ENCODE measurements at places on chromosomes 5 and 9. TPM values are rescaled to one million over a fixed set of nuclear protein-coding genes. Genes with fewer than 3 reads are reported as not detected.

GRCh38 chr5:56467176-56467717 lies 234.1 kb upstream of the ANKRD55 start:
- no peak for DNase-seq

Gene AMBP
- total RNA-seq, result not detected

DNA sequence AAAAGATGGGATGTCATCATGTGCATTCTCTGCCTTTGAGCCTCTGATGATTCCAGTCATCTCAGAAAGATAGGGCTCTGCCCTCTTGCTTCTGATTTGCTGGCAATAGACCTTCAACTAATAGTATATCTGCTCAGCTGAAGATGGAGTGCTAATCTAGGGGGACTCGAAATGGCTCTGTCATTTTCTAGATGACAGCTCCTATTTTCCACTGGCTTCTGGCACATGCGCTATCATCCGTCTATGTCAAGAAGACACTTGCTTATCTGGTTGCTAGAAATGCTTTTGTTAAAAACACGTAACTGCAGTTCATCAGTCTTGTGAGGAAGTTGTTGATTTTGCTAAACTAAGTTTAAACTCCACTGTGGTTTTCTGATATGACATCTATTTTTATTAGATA lies 265.5 kb upstream of the ZNF608 start:
- no peak for DNase-seq

DNA sequence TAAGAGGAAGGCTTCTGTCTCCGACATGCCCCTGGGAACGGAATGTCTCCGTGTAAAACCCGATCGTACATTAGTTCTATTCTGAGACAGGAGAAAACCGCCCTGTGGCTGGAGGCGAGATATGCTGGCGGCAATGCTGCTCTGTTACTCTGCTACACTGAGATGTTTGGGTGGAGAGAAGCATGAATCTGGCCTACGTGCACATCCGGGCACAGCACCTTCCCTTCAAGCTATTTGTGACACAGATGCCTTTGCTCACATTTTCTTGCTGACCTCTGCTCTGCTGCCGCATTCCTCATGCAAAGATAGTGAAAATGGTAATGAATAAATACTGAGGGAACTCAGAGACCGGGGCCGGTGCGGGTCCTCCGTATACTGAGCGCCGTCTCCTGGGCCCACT lies 2.2 kb upstream of the DPP7 start:
- DNase-seq, result no peak

Gene RMI1
- total RNA-seq, result 5.7 TPM

GRCh38 chr9:109512170-109512756 lies 14.2 kb upstream of the PTPN3 start:
- no peak for DNase-seq

DNA sequence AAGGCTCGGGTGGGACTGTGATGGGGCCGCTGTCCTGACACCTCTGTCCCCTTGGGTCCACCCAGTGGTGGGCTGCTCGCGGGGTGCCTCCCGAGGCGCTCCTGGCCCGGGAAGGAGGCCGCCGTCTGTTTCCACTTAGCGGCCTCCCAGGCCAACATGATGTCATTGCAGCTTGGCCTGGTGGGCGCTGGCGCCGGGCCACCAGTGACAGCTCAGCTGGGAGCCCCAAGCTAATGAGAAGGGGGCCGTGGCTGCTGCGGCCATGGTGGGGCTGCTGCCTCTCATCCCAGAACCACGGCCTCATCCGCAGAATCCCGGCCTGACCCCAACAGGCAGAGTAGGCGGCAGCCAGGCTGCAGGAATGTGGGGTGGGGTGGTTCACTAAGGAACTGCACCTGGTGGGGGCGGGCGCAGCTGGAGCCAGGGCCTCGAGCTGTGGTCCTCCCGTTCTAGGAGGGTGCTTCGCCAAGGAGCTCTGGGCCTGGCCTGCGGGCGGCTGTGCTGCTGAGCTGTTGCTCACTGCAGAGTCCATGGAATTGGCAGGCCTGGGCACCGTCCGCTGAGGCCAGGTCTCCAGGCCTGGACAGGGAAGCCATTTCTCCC lies 123.5 kb upstream of the COL5A1 start:
- DNase-seq, result peak; percentile 76

- no peak for DNase-seq
These were observed 22.1 kb upstream of the PTGES start for GRCh38 chr9:129774791-129775447.

GRCh38 chr9:106862110-106862820 lies 701 bp upstream of the ZNF462 start:
- DNase-seq, result peak; percentile 55

DNA sequence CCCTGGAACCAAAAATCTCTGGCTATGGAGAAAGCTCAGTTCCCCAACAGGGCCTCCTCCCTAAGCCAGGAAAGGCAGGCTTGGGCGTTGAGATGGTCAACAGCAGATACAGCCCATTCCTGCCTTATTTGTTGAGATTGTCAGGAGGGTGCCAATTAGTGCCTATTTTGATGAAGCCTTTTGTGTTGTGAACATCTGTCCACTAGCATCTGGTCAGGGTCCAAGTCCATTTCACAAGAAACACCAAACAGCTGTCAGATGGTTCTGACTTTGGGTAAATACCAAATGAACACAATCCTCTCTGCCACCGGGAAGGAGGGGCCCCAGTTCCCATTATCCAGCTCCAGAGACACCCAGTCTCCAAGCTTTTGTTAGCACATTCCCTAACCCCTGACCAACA lies 19.9 kb downstream of the SEMA6A start:
- DNase-seq, result no peak

Gene N4BP3
- 0.32 TPM for total RNA-seq

Gene SPINK4
- total RNA-seq, result not detected

- DNase-seq, result peak; percentile 61
These were observed at the start of gene GALNT12 for GRCh38 chr9:98807070-98807813. Gene GALNT12, plus strand, starts transcription at chr9:98807670. Its CDS starts 29 bp downstream, at chr9:98807699.

Gene CTSL
- total RNA-seq, result 402 TPM

Gene ECM2
- 5.4 TPM for total RNA-seq

DNA sequence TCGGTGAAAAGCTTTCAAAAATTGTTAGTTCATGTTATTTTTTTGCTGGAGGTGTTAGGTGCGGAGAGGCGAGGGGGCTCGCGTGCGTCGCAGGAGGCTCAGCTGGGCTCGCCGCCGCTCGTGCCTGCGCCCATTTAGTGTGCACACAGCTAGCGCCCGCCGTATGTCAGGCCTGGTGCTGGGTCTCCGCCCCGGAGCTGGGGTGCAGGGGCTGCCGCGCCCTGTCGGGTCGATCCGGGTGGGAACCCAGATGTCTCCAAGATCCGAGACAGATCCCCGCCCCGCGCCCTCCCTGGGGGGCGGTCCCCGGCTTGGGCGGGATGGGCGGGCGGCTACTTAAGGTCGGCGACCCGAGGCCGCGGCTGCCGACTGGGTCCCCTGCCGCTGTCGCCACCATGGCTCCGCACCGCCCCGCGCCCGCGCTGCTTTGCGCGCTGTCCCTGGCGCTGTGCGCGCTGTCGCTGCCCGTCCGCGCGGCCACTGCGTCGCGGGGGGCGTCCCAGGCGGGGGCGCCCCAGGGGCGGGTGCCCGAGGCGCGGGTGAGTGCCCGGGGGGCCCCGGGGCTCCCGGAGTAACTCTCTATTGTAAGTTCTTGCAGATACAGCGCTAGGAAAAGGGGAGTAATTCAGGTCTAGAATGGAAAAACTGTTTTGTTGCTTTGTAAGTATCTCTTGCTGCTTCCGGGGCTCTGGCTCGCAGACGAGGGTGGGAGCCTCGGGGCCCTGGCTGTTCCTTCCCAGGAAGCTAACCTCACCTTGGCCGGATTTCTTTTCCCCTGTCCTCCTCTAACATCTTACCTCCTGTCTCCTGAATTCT lies 31.7 kb downstream of the GSN start:
- DNase-seq, result peak; percentile 76

GRCh38 chr5:139659695-139660101 lies 11.5 kb downstream of the CXXC5 start:
- peak; percentile 58 for DNase-seq

Gene ANXA2R
- total RNA-seq, result 1.2 TPM

Gene INSL4
- not detected for total RNA-seq

DNA sequence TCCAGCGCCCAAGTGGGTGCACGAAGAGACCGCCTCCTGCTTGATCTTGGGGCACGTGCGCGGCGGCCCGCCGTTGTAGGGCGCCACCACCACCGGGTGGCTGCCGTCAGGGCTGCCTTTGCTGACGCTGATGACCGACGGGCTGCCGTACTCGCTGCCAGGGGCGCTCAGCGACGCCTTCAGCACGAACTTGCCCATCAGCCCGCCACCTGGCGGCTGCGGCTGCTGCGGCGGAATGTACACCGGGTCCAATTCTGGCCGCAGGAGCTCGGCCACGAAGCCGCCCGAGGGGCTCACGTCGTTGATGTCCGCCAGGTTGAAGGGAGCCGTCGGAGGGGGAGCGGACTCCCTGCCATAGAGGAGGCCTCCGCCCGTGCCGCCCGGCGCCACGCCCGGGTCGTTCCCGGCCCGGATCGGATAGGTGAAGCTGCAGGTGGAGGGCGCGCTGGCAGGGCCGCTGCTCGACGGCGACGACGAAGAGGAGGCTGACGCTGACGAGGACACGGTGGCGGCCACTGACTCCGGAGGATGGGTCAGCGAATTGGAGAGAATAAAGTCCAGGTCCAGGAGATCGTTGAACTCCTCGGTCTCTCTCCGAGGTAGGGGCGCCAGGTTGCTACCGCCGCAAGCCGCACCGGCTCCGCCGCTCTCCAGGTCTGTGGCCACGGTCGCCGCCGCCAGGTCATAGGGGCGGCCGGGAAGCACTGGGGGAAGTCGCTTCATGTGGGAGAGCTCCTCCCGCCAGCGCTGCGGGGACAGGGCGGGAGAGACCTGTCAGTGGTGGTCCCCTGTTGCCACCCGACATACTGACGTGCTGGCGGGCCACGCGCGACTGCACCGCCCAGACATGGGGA lies 1.8 kb downstream of the KLF4 start:
- DNase-seq, result peak; percentile 82

Gene AIF1L
- not detected for total RNA-seq

GRCh38 chr5:9781890-9782289 lies 151.7 kb upstream of the TAS2R1 start:
- no peak for DNase-seq

Gene PCSK5
- 3.9 TPM for total RNA-seq

- DNase-seq, result no peak
These were observed 47.2 kb downstream of the GLDC start for GRCh38 chr9:6598249-6598725.

Gene FREM1
- total RNA-seq, result 0.11 TPM

- DNase-seq, result peak; percentile 92
These were observed 294.8 kb upstream of the KLF4 start for GRCh38 chr9:107784235-107784958.

DNA sequence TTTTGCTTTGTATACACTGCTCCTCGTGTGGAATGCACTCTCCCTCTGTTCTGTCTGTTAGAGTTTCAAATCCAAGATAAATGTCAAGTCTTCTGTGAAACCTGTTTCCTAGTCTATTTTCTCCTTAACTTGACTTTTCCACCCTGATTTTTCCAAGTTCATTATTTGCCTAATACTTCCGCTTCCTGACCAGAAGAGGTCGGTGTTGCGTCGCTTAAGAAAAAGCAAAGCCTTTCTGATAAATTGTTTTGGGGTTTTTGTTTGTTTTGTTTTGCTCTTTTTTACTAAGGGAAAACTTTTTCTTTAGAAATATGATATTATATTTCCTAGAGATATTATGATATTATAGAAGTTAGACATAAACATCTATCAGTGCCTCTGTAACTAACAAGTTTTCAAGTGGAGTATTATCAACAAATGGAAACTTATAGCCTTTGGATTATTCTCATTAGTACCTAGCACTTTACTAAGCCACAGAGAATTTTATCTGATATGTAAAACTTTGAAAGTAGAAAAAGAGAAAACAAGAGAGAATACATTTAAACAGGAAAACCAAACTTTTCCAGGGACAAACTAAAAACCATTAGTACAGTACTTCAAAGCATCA lies 55.8 kb downstream of the PHAX start:
- peak; percentile 71 for DNase-seq

- peak; percentile 89 for DNase-seq
These were observed 559.7 kb downstream of the ACTL7B start for GRCh38 chr9:108296056-108296455.

Gene PGM5
- total RNA-seq, result not detected

Gene IFNB1
- total RNA-seq, result not detected

DNA sequence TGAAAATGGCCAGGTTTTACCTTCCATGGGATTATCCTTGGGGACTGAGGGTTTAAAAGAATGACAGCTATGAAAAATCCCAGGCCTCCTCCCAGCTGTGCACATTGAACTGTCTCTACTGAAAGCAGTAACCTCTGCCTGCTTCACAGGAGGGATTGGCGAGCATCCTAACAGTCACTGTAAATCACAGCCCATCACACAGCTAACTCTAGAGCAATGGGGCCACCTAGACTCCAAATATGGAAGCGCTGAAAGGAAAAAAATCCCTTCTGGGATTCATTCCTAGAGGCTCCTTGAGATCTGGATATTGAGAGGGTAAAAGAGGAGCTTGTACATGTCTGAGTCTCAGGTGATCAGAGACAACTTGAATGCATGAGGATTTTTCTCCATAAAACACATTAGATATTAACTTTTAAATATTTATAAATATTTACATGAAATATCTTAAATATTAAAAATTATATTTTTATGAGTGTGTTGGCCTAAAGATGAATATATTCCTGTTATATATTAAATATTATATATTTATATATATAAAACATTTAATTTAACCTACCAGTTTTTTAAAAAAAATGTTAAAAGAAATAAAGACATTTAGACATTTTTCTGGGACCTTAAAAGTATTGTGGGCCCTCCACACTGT lies 133.8 kb upstream of the SLC24A2 start:
- DNase-seq, result peak; percentile 72

- no peak for DNase-seq
These were observed 144.0 kb upstream of the HAPLN1 start for GRCh38 chr5:83864652-83865051.

GRCh38 chr5:39605588-39606575 lies 181.1 kb upstream of the DAB2 start:
- DNase-seq, result peak; percentile 57

Gene ABCA2
- total RNA-seq, result 49.4 TPM

GRCh38 chr5:132777209-132778069 lies at the start of gene SEPTIN8:
Gene SEPTIN8, minus strand, starts transcription at chr5:132777239. Its CDS starts 102 bp downstream, at chr5:132777137.
- DNase-seq, result peak; percentile 76

Gene EPB41L4A
- 0.11 TPM for total RNA-seq

Gene CMYA5
- 0.97 TPM for total RNA-seq

DNA sequence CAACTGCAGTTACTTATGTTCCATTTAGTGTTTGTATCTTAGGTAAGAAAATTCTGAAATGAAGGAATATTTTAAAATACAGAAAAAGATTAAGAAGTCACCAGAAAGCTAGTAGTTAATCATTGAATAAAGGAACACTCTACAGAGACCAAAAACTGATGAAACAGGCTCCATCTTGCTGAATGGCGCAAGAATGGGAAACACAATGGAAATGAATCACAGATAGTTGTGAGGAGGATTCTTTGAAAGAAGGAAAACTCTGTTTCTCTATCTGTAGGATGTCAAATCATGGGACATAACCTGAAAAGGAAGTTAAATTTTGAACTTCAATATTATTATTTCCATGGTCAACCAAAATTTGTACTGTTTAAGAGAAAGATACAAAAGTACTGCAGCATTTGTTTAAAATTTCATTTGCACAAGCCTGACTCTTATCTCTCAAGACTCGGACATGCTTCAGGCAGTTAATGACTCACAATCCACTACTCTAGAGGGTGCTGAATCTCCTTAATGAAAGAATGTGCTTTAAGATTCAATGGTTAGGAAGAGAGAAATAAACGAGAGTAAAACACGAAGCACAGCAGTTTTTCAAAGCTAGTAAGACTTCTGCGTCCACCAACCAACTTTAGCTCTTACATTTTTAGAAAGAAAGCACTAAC lies 1064.4 kb upstream of the DMAC1 start:
- no peak for DNase-seq

Gene CRB2
- not detected for total RNA-seq

Gene TMEM252
- total RNA-seq, result not detected

Gene OLFML2A
- total RNA-seq, result 0.38 TPM

Gene FOXI1
- not detected for total RNA-seq

Gene TXN
- 223 TPM for total RNA-seq

GRCh38 chr9:126692759-126693427 lies 79.2 kb downstream of the LMX1B start:
- no peak for DNase-seq

Measured in GM23248 (cell line).